ENCODE measurements at places on chromosomes 7 and 10.

- no peak for DNase-seq
Observed at GRCh38 chr10:127102176-127102575, 94.2 kb downstream of the INSYN2A start.

DNA sequence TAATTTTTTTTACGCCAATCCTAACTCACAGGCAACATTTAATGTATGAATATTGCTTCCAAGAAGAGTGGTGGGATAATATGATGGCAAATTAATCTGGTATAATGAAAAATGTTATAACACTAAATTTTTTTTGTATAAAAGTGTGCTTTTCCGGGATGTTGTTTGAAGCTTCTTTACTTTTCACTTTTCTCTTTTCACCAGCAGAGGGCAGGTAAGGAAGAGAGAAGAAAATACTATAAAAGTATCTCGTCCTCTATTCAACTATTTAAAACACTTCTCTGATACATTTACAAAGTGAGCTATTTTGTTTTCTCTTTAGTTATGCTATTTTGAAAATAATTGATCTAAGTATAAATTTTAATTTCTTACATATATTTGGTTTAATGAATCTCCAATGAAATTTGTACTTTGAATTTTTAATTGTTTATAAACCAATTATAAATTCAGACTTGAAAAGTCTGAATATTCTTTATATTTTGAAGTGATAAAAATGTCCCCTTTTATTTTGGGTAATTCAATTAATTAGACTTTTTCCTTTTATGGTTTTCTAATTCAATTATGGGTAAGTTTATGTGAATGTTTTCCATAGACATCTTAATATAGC, 20.7 kb upstream of the CFTR start:
- no peak for DNase-seq

- DNase-seq: no peak
Observed at GRCh38 chr7:17408245-17408903, 109.9 kb downstream of the AHR start.

DNA sequence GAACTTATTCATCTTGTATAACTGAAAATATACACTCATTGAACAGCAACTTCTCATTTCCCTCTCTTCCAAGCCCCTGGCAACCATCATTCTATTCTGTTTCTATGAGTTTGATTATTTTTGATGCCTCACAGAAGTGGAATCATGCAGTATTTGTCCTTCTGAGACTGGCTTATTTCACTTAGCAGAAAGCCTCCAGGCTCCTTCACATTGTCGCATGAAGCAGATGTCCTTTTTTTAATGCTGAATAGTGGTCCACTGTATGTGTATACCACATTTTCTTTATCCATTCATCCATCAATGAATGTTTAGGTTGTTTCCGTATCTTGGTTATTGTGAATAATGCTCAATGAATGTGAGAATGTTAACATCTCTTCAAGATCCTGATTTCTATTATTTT, 238.2 kb upstream of the KLF14 start:
- DNase-seq: no peak

DNA sequence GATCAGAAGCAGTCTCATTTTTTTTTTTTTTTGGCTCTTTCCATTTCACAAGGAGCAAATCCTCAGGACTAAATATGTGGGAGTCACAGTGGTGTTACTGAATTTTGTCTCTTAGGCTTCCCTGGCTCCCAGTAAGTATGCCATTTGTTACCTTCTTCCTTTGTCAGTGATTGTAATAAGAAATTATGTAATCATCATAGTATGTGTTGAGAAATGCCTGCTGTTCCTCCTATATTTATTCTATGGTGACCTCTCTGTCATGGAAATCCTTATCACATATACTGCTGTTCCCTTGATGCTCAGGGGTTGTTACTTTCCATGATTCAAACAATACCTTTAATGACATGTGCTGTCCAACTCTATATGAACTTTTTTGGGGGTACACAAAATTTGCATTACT, 4.8 kb upstream of the OR9A4 start:
- no peak for DNase-seq

DNA sequence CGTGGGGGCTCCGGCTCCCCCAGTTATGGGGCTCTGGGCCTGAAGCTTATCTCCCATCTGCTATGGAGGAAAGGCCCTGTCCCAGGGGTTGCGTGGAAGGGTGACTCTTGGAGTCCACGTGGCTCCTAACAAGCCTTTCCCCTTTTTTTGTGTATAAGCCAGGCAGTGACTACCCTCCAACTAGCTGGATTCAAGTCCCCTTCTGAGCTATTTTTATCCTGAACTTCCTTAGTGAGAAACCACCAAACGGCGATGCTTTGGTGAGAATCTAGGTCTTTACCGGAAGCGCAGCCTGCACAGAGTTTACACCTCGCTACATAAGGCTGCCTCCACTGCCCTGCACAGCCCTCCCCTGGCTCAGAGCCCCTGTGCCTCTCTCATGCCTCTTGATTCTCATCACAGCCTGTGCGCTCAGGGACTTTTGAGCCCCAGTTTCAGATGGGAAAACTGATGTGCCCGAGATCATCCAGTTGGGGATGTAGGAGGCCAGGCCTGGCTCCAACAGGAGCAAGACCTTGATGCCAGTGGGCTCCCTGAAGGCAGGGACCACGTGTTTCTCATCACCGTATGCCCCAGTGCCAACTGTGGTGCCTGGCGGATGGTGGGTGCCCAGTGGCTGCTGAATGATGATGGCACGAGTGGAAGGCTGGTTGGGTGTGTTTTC, 102.3 kb upstream of the PPIF start:
- DNase-seq: no peak

DNA sequence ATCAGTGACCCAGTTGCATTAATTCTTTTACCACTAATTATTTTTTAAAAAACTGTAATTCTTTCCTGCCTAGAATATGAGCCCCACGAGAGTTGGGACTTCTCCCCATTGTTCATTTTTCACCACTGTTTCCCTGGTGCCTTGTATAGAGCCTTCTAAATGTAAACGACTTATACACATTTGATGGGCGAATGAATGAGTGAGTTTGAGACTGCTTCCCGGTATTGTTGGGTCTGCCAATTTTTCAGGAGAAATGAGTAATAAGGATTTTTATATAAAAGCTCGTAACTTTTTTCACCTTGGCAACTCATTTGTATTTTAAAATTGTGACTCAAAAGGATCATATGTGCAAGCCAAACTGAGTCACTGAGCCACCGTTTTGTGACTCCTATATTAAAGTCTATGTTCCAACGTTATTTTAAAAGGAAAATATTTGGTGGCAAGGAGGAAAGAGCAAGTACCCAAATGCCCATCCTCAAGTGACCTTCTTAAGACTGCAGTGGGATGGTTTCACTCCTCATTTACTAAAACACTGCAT, 621.3 kb downstream of the KCNMA1 start:
- no peak for DNase-seq

DNA sequence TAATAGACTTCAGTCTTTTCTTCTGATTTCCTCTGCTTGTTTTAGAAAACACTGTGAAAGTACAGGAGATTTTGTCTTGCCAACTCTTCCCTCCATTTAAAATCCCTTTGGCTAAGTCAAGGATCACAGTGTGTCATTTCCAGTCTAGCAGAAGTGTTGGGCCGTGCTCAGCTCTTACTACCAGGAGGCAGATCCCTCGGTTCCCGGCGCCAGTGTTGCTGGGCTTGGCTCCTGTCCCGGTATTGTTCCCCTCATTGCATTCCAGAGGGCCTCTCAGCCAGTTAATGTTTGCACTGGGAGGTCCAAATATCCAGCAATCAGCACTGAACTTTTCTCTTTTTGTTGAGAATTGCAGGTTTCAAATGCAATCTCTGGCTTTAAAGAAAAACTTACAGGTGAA, 612.1 kb upstream of the MGMT start:
- DNase-seq: no peak

GRCh38 chr7:98488167-98488566, 87.3 kb upstream of the BAIAP2L1 start:
- DNase-seq: no peak
